ENCODE measurements at places on chromosomes 6 and 20.

DNA sequence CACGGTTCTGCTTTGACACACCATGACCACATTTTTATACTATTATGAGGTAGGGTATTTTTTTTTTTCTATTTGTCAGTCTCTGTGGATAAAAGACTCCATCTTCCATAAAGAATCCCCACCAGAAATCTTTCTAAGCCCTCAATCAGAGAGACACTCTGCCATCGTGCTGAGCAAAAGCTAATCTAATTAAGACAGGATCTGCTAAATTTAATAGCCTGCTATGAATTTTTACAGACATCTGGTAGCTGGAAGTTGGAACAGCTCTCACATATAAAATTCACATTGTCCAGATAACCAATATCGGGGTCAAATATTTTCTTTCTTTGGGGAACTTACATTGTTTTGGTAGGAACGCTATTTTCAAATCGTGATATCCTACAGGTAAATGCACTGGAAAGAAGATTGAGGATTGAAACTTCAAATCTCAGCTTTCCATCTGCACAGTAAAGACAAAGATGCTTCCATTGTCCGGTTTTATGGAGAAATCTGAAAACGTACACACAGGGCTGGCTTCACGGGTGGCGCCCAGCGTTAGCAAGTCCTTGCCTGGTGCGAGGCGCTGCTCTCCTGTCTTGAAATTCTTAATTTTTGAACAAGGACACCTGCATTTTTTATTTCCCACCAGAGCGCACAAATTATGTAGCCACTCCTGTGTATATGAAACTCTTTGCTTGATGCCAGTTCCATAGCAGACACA is 573.8 kb upstream of the NOX3 start:
- DNase-seq, result no peak

DNA sequence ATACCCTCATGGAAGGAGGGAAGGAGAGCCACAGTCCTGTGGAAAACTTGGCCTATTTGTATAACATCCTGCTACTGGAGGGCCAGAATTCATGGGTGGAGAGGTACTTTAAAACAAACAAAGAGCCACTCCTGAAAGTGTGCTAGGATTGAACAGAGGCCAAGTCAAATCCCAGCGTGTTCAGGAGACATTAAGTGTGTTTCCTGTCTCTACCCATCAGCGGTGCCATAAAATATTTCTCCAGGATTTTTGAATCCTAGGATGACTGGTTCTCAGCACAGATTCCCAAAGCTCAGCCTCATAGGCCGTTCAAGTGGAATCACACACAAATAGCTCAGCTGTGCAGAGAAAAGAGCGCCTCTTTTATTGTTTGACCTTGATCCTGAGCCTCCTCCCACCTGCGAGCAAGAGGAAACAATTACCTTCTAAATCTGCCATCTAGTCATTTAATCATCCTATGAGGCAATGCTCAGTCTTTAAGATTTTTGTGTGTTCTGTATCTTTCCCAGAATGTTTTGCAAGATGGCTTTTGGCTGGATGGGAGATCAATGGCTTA is 31.8 kb upstream of the RALGAPA2 start:
- DNase-seq, result no peak

DNA sequence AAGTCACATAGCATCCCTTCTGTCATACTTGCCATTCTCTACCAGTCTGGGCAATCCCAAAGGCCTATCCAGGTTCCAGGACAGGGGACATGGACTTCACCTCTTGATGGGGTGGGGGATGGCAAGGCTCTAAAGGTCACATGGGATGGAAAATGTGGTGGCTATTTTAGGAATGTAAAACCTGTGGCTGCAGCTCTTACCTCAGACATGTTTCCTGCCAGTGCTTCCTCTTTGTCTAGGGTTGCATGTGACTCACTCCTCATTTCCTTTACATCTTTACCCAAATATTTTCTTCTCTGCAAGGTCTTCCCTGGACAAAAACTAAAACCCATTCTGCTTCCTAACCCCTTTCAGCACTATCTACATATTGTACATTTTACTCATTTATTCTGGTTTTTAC is 135.7 kb downstream of the BTBD3 start:
- no peak for DNase-seq

DNA sequence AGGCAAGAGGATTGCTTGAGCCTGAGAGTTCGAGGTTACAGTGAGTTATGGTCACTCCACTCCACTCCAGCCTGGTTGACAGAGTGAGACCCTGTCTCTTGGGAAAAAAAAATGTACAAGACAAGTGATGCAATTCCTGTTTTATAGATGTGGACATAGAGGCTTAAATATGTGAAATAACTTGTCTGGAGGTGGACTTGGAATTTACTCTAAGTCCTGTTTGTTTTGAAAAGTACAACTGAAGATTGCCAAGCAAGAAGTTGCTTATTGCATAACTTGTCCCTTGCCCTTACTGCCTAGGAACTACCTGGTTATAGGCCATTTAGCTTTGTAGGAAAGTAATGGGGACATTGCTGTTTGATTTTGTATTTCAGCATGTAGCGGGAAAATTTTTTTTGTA is 26.0 kb upstream of the ADIG start:
- no peak for DNase-seq

- DNase-seq, result no peak
Observed at GRCh38 chr20:56554869-56555268, 21.8 kb downstream of the FAM209B start.

- no peak for DNase-seq
Observed at GRCh38 chr6:161411265-161411944, 137.5 kb upstream of the AGPAT4 start.

All from T-helper 2 cell (primary cell).